ENCODE measurements at places on chromosomes 12 and 14. TPM values are rescaled to one million over a fixed set of nuclear protein-coding genes. Genes with fewer than 3 reads are reported as not detected.

DNA sequence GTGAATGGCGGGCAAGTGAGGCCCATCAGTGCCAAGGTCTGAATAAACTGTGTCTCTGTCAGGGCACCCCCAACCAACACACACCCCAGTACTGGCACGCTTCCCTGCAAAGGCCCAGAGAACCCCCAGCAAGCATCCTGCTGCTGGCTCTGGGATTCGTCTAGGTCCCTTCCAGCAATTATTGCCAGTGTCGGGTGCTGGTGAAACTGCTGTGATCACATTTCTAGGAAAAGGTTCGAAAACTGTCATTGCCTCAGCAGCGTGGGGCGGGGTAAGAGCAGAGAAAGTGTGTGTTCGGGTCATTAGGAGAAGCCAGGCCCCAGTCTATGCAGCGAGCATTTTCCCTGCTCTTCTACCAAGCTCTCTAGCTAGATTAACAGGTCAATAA lies 2.5 kb downstream of the FAM222A start:
- no peak for DNase-seq

DNA sequence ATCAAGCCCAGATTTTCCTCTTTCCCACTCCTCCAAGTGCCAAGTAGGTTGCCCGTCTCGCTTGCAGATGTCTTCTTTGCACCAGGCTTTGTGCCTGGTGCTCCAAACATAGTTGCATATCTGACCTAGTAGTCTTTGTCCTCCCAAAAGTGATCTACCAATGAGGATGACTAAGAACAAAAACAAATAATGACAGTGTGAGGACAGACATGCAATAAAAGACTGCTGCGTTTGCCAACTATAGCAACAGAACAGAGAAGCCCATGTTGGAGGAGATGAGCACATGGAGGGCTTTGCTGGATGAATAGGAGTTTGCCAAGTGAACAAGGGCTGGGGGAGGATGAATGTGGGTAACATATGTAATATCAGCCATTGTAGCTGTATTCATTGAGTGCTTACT lies 15.6 kb downstream of the DTX1 start:
- DNase-seq = peak; percentile 30

DNA sequence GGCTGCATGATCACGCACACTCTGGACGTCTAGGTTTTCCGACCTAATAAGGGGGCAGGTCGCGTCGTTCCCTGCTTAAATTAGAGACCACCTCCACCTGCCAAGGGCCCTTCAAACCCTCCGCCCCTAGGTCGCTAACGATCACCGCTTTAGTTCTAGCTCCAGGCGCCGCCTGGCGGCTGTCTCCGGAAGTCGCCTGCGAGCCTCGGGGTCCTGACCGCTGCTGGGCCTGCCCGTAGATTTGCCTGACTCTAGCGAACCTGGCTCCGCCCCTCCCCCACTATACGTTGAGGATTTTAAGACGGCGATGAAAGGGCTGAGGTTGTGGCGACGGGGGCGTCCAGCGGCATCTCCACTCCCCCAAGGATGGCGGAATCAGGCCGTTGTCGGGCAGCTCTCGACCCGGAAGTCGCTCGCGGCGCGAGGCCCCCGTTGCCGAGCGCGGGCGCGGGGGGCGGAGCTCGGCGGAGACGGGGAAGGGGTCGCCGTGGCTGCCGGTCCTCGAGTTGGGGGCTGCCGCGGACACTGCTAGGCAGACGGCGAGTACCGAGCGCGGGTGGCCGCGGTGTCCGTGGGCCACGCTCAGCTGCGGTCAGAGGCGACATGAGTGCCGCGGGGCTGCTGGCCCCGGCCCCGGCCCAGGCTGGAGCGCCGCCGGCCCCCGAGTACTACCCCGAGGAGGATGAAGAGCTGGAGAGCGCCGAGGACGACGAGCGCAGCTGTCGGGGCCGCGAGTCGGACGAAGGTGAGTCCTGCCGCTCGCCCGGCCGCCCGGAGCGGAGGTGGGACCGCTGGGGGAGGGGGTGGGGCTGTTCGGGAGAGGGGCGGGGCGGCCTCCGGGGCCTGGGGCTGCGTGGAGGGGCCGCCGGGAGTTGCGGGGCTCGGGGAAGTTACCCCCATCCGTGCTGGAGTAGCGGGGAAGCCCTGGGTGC lies at the start of gene SUDS3:
TSS of gene SUDS3 (plus strand) at position 467 of the 932 bp plus-strand sequence. CDS start at position 604, 137 bp downstream.
- peak; percentile 97 for DNase-seq

DNA sequence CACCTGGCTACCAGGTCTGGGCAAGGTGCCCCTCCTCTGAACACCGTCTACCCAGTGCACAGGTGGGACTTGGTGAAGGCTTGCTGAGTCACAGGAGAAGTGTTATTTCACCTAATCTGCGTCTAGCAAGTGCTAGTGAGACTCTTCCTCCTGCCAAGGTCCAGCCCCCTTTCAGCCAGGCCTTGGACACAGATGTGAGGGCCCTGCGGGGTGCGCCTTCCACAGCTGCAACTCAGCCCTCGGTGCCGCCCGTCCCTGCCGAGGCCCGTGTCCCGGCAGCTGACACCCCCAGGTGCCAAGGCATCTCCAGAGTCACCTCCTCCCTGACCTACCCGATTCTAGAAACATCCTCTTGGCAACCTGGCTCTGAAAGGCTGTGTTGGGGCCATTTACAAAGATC lies 55.1 kb downstream of the PRIMA1 start:
- no peak for DNase-seq

DNA sequence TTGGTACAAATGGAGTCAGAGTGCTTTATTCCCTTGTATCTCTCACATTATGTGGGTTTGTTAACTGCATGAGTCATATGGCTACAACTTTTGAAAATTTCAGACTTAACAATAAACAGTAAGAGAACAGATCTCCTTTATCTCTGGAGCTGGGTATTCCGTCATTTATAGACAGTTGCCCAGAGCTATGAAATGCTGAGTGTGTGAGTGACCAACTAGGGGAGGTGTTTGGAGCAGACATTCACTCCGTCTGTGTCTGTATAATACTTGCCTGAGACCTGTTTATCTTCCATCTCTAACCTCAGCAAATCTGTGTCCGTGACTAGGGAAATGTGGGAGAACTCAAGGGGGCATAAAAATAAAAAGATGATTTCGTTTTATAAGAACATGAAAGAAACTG lies 279.9 kb upstream of the FAR2 start:
- DNase-seq = no peak

Gene RNU4-1
- under 0.01 TPM for total RNA-seq

- DNase-seq = no peak
Measured at GRCh38 chr12:66767536-66767935, 88.7 kb upstream of the GRIP1 start.

Gene WIF1
- total RNA-seq = 0.87 TPM

- DNase-seq = no peak
Measured at GRCh38 chr12:131865180-131865875, 29.1 kb upstream of the ULK1 start.

Gene TAS2R50
- total RNA-seq = 2.8 TPM

GRCh38 chr12:83629931-83630330 lies 943.2 kb downstream of the TMTC2 start:
- DNase-seq = no peak

GRCh38 chr12:49292729-49293055 lies 2.3 kb upstream of the PRPH start:
- DNase-seq = no peak

- DNase-seq = no peak
Measured at GRCh38 chr12:48419116-48419935, 53.0 kb upstream of the ANP32D start.

Gene TAS2R8
- not detected for total RNA-seq

Gene TMED8
- total RNA-seq = 30.9 TPM

DNA sequence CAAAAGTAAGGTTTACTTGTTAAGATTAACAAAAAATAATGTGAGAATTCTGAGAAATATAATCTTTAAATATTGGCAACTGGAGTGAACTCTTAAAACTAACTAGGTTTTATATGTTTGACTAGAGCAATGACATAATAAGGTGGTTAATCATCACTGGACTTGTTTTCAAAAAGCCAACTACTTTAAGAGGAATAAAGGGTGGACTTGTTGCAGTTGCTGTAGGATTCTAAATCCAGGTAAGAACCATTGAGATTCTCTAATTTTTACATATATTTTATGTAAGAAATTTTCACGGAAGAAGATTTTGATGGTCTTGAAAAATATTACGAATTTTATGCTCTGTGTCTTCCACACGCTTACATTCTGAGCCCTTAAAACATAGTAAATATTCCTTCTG lies at the start of gene SLCO1B1:
TSS of gene SLCO1B1 (plus strand) at position 197 of the 400 bp plus-strand sequence. CDS start 10,381 bp downstream, outside the sequence.
- DNase-seq = no peak

DNA sequence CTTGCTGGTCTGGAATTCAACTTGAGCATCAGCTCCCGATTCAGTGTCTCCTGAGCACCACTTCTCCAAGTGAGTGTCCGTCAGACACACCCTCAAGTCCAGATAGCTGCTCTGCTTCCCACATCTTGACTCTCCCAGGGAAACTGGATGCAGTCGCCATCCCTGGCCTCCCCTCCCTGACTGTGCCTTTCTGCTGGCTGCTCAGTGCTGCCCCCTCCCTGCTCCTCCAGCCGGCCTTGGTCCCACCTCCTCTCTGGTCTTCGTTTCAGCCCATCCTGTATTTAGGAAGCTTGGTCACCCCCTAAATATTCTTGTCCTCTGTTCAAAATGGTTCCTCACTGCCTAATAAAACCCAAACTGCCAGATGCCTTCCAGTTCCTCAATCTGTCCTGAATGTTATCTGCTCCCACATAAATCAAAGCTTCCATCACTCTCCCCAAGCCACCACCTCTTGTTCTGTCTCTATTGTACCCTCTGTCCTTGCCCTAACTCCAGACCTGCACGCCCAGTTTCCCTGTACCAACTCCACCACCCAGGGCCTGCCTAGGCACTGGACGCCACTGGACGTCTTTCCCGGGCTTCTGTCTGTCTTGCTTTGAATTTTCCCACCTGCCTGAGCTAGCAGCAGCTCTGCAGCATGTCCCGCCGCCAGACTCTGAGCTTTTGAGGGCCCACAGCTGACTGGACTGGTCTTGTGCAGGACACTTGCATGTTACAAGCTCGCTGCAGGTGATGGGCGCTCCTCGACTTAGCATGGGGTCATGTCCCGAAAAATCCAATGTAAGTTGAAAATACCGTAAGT lies 33.8 kb downstream of the CCDC92 start:
- no peak for DNase-seq

Gene CLEC2A
- total RNA-seq = not detected

GRCh38 chr12:118617611-118618450 lies 241.5 kb downstream of the SUDS3 start:
- no peak for DNase-seq

Gene BMP4
- 2.0 TPM for total RNA-seq
